ENCODE measurements at places on chromosomes 7 and 10.

GRCh38 chr7:39749177-39749576 lies 125.8 kb downstream of the RALA start:
- no peak for DNase-seq

- no peak for DNase-seq
Observed at GRCh38 chr10:21754410-21755011, 220.5 kb downstream of the MLLT10 start.

- DNase-seq: no peak
Observed at GRCh38 chr7:92731335-92732063, 104.9 kb downstream of the CDK6 start.

GRCh38 chr7:98655611-98656010 lies 38.5 kb downstream of the NPTX2 start:
- DNase-seq: no peak

DNA sequence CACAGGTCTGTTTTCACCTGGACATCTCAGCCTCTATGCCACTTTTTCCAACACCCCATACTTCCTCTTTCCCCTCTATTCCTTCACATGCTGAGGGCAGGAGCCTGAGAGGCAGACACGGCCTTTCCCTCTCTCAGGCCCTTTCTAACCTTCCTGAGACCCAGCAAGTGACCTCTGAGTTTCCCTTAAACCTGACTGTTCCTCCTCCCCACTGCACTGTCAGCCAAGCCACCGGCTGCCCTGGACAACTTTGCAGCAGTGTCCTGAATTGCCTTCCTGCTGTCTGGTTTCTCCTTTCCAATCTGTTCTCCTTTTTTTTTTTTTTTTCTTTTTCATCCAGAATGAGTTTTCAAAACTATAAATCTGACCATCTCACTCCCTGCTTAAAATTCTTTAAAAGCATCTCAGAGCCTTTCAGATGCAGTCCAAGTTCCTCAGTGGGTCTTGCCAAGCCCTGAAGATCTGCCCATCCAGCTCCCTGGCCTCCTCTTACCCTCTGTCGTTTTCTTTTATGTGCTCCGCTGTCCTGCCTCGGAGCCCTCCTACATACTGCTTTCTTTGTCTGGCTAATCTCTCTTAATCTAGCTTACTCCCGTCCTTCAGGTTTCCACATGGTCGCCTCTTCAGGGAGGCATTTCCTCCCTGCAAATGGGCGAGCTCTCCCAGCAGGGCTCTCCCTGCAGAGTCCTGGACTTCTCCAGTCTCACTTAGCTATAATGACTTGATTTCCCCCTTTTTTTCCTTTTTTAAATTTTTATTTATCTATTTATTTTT lies 30.5 kb downstream of the SLC13A4 start:
- DNase-seq: no peak

DNA sequence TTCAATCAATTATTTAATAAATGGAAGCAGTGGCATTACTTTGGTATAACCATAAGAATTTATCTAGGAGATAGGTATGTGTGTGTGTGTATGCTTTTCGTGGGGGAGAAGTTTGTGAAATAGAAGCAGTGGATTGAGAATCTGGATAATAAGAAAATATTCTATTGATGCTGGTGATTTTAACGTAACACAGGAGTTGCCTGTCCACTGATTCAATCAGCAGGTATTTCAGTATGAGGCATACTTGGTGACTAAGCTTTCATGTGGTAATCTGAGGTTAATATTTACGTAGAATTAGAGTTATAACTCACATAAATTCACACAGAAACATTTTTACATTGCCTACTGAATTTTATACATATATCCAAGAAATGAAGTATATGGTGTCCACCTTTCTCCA lies 568.0 kb downstream of the ZWINT start:
- no peak for DNase-seq

GRCh38 chr7:120964088-120964487 lies 13.5 kb downstream of the ING3 start:
- no peak for DNase-seq

DNA sequence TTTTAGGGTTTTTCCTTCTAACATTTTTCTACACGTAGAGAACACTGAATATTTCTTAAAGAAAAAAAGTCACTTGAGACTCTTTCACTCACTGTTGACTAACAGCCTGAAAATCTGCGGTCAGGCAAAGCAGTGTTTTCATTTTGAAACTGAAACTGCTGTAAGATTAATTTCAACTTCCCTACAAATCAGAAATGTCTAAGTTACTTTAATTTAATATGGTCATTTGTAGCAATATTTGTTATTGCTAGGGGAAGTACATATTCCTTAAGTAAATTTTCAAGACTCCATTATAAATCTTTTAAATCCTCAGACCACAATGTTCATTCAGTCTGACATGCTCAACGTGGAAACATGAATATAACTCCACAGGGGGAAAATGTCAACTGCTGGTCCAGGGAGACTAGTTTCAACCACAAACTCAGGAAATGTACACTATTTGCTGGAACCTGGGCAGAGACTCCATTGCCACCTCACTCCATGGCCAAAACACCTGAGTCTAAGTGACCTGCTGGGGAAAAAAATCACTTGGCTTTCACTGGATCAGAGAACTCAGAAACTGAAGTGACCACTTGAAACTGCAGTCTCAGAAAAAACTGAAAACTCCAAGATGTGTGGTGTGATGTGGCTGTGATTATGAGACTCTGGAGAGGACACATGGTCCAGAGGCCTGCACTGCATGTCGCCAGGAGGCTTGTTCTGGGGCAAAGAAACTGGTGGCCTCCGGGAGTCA lies 161.2 kb downstream of the TAX1BP1 start:
- peak; percentile 55 for DNase-seq

DNA sequence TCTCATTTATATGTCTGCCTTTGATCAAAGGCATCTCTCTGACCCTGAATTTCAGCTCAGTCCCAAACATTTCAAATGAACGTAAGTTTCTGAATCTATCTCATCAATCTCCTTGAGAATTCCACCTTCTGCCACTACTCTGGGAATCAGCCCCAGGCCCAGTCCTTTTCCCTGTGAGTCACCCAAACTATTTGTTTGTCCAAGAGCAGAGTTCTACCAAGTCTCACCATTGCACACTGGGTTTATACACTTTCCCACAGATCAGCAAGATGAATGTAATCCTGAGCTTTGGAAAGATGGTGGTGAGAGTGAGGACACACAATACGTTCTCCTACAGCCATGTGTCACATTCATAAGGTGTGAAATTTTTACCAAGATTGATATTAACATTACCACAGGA lies 251.3 kb upstream of the VWC2 start:
- no peak for DNase-seq
